ENCODE measurements at places on chromosomes 1 and 21.

- no peak for DNase-seq
Measured at GRCh38 chr21:34074283-34075090, 1.1 kb downstream of the MRPS6 start.

DNA sequence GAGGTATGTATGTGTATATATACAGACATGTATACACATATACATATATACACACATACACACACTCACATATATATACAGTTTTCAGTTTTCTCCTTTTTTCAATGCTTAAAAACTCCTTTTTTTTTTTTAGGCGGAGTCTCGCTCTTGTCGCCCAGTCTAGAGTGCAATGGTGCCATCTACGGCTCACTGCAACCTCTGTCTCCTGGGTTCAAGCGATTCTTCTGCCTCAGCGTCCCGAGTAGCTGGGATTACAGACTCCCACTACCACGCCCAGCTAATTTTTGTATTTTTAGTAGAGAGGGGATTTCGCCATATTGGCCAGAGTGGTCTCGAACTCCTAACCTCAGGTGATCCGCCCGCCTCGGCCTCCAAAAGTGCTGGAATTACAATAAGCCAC lies 27.0 kb downstream of the STYXL2 start:
- no peak for DNase-seq

GRCh38 chr1:60540141-60540540 lies 466.6 kb upstream of the C1orf87 start:
- DNase-seq: no peak

- DNase-seq: no peak
Measured at GRCh38 chr21:34524646-34525601, 12.9 kb upstream of the KCNE1 start.

- no peak for DNase-seq
Measured at GRCh38 chr1:171969813-171970212, 128.5 kb downstream of the DNM3 start.

All from stimulated activated CD4-positive, alpha-beta T cell treated with anti-CD3 and anti-CD28 coated beads, Interleukin-15, amount 100 ng/mL, for 1 hour (primary cell).